ENCODE measurements at places on chromosomes 2 and 18.

DNA sequence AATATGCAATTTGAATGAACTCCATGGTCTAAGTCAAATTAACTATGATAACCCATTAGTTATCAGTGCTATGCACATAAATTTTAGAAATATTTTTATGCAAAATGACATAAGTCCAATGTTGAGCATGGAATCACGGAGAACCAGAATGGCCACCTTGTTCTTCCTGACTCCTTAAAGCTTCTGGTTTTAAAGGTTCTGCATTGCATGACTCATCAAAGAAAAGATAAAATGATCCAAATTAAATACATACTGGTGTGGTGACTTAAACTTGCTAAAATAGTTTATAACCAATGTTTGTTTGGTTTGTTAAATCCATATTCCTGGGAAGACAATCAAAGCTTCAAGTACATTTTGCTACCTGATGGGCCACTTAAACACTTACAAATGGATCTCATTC, 1146.9 kb upstream of the NRXN1 start:
- no peak for DNase-seq

DNA sequence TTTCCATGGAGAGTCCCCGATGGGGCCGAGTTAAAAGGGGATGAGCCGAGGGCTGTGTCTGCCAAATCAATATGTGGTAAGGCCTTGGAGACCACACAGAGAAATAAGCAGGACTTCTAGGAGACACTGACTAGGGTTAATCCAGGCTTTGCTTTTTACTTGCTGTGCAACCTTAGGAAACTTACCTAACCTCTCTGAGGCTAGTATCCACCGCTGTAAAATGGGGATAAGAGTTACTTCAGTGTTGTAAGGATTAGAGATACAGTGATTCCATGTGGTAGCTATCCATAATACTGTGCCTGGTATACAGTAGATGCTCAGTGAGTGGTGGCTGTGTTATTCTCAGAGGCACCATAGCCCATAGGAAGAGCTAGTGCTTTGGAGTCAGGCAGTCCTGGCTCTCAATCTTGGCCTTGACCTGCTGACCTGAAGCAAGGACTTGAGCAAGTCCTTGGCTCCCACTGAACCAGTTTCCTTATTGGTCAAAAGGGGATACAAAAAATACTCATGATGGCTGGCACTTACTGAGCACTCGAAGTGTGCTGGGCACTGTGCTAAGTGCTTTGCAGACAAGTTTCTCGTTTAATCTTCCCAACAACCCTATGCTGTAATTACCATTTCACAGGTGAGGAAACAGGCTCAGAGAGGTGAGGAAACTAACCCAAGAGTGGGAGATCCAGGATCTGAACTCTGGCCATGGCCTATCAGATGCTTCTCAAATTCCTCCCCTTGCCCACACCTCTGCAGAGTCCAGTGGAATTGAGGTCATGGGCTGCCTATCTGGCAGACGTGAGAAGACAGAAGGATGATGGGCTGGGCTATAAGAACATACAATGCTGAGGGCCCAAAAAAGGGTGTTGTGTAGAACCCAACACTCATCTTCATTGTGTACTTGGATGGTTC, 12.0 kb upstream of the DES start:
- no peak for DNase-seq

GRCh38 chr2:41101281-41101680, 649.4 kb upstream of the SLC8A1 start:
- DNase-seq = no peak

DNA sequence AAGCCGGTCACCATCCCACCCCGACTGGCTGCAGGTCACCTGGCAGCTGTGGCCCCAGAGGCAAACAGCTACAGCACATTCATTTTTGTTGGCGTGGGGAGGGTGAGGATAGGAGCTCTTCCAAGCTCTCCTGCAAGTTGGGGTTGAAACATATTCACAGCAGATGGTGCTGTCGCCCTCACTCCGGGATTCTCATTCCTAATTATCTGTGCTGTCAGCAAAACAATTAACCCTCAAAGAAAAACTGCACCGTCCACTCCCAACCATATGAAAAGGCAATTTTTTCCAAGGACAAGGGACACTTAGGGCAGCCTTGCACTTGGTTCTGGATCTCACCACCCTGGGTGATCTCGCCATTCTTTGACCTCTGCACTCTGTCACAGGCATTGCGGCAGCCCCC, 68.6 kb downstream of the ZBTB7C start:
- no peak for DNase-seq

GRCh38 chr2:47616506-47616905, 166.4 kb upstream of the MSH6 start:
- no peak for DNase-seq

DNA sequence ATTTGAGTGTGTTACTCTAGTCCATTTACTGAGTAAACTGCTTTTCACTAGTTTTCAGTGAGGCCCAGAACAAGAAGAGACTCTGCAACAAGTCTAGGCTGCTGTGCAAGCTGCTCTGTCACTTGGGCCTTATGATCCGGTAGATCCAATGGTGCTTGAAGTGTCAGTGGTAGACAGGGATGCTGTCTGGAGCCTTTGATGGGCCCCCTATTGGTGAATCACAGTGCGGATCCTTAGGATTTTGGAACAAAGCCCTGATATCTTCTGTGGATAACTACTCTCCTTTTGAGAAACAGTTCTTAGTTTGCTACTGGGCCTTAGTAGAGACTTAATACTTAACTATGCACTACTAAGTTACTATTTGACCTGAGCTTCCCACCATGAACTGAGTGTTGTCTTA, 150.2 kb downstream of the TMEFF2 start:
- no peak for DNase-seq

DNA sequence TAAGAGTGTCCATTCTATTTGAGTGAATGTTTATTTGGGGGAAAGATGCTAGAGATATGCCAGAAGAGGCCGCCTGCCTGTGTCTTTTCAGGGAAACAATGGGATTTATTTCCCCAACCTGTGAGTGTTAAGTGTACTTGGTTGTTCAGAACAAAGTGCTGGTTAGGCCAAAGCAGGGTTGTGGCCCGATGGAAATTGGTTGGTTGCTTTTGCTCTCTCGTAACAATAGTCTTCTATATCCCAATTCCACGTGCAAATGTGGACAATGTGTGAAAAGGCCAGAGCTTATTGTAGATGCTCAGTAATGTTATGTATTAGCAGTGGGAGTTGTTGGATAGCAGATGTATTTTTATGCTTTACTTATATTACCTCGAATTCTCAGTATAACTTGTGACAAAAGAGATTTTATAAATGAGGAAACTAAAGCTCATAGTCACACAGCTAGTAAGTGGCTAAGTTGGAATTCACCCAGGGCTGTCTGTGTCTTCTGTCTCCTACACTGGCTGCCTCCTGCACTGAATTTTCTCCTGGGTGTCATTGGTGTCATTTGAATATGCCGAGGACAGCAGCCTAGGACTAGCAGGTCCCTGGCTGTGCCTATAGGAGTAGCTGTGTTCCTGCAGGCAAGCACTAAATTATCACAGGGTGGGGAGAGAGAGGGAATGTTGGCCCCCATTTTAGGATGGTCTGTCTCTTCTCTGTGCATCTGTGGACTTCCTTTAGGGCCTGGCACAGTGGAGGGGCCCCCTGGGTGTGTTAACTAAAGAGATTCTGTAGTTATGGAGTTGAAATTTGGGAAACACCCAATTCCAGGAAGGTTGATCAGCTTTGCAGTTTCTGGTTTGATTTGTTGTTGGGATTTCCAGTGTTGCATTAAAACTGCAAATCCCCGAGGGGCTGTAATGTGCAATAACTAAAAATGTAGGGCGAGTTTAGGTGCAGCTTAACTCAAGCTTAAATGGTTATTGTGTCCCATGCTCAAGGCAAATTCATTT, 21.6 kb downstream of the GPD2 start:
- DNase-seq = no peak

DNA sequence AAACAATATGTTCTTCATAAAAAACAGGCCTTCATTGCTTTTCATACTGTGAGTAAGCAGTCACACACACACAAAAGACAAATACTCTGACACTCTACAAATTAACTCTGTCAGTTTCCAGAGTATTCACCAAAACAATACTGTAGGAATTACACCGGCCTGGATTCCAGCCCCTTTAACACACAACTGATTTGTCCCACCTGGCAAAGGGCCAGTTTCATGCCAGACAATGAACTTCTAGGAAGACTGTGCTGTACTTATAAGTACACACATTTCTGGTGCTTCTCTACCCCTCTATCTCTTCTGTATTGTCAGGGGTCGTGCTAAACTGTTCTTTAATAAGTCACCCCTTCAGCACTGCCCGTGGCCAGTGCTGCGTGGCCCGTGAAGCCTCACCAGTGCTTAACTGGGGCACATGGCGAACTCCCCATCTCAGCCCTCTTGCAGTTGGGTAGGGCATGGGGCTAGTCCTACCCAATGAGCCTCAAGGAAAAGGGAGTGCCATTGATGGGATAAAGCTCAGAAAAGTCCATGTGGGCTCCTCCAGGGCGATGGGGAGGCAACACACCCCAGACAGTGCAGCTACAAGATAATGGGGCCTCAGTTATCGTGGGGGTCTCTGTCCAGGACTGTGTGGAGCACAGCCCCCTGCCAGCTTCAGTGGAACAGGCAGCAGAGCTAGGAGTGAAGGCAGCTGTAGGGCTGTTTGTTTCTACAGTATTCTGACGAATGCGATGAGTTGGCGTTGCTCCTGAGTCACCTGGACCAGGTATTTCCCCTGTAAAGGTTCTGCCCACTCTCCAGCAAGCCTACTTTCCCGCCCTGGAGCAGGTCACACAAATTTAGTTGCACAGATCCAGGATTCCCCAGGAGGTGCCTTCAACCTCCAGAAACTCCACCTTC, 99.0 kb downstream of the SP3 start:
- DNase-seq = no peak

GRCh38 chr2:147135376-147135775, 709.5 kb upstream of the ACVR2A start:
- DNase-seq = no peak

DNA sequence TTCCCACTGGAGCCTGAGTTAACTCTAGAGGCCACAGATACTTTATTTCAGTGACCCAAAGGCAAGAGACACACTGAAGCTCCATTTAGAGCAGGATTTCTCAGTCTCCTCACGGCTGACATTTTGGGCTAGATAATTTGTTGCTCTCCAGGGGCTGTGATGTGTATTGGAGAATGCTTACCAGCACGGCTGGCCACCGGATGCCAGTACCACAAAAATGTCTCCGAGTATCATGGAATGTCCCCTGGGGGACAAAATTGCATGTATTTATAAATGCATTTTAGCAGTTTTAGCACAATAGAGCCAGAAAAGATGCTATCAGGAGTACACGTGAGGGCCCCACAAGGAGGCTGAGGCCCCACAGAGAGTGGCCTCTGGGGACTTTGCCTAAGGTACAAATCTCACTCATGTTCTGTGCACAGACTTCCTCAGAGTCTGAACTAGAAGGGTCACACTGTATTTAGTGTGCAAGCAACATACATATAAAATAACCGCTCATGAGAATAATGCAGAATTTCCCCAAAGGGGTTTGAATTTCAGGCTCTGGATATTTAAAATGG, 20.5 kb upstream of the DCC start:
- no peak for DNase-seq

GRCh38 chr18:10482363-10482984, 28.0 kb downstream of the APCDD1 start:
- no peak for DNase-seq

DNA sequence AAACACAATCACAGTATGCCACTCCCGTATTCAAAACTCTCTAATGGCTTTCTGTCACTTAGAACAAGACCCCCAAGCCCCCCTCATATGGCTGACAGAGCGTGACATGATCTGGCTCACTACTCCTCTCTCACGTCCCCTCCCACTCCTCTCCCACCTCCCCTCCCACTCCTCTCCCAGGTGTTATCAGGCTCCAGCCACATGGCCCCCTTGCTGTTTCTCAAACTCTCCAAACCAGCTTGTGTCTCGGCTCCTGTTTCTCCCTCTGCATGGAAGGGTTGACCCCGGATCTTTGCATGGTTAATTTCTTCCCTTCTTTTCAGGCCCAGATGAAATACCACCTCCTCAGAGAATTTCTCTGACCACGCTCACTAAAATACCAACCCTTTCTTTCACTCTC, 180.8 kb downstream of the SLC8A1 start:
- DNase-seq = no peak

- DNase-seq = no peak
Observed at GRCh38 chr18:7413906-7414305, 153.2 kb upstream of the PTPRM start.

DNA sequence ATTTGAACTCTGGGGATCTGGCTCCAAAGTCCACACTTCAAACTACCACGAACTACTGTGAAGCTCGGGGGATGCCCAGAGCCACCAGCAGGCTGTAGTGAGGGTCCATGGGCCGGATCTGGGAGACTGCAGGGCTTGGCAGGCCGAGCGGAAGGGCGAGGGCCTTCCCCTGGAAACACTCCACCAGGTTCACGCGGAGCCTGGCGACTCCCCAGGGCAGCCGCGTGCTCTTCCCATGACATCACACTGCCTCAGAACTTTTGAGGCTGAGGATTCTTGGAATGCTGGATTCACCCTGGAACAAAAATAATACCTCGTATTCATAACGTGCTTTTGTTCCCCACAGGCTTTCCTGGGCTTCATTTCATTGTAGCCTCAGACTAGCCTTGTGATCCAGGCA, 201.0 kb downstream of the SMAD7 start:
- no peak for DNase-seq

DNA sequence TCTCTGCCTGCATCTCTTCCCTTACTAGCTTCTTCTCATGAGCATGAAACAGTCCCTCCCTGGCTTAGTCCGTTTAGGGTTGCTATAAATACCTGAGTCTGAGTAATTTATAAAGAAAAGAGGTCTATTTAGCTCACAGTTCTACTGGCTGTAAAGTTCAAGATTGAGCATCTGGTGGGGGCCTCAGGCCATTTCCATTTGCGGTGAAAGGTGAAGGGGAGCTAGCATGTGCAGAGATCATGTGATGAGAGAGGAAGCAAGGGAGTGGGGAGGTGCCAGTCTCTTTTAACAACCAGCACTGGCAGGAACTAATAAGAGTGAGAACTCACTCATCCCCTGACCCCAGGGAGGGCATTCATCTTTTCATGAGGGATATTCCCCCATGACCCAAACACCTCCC, 26.8 kb downstream of the RHBDD1 start:
- DNase-seq = no peak

DNA sequence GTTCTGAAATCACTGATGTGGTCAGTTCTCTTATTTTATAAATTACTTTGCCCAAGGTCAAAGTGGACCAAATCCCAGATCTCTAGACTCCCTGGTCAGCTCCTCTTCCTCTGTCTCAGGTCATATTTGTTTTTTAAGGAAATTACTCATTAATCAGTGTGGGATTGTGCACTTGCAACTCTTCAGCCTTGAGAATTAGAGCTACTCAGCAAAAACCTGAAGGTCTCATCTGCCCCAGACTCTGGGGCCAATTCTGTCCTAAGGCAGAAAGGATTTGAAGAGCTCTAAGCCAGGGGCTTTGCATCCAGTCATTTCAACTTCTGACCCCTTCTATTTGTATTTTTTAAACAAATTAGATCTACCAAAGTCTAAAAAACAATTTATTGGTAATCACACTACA, 17.7 kb upstream of the DCC start:
- DNase-seq = no peak

- no peak for DNase-seq
Observed at GRCh38 chr2:220753486-220753885, 818.6 kb downstream of the EPHA4 start.

GRCh38 chr2:28577791-28578680, 82.2 kb downstream of the PLB1 start:
- DNase-seq = no peak

Data from CD4-positive, alpha-beta T cell treated with Interleukin-17A for 4 hours (primary cell).